CD4-positive, alpha-beta T cell (primary cell): ENCODE measurements at places on chromosomes 6 and 20.

DNA sequence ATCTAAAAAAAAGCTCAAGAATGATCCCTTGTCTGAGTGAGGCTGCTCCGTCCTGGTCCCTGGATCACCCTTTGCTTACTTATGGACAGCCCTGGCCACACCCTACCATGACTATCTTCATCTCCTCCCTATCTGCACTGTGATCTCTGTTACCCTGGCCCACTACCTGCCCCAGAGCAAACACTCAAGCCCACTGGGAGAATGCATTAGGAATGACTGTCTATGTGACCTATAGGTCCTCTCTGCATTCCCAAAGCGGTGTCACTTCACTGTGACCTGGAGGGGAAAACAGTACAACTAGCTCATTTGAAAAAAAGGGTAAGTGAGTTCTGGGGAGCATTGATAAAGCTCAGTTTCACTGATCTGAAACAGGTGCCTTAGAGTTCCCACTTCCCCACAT, 86.4 kb upstream of the FOXP4 start:
- DNase-seq: no peak

- DNase-seq: no peak
Observed at GRCh38 chr6:108846628-108847027, 1.6 kb upstream of the ARMC2 start.

- peak; percentile 82 for DNase-seq
Observed at GRCh38 chr6:106979435-106979884, 4.9 kb upstream of the CD24 start.

GRCh38 chr6:12024699-12025434, 12.8 kb downstream of the HIVEP1 start:
- DNase-seq: no peak

- peak; percentile 33 for DNase-seq
Observed at GRCh38 chr6:25042536-25042935, 106.8 kb upstream of the RIPOR2 start.

GRCh38 chr20:44087051-44087856, 99.7 kb downstream of the JPH2 start:
- no peak for DNase-seq

DNA sequence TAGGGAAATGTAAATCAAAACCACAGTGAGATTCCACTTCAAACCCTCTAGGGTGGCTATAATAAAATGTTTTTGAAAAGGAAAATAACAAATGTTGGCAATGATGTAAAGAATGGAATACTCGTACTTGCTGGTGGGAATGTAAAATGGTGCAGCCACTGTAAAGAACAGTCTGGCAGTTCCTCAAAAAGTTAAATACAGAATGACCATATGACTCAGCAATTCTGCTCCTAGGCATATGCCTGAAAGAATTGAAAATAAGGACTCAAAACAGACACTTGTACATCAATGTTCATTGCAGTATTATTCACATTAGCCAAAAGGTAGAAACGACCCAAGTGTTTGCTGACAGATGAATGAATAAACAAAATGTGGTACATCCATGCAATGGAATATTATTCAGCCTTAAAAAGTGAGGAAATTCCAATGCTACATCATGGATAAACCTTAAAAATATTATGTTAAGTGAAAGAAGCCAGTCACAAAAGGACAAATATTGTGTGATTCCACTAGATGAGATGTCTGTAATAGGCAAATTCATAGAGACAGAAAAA, 10.2 kb upstream of the RNF114 start:
- DNase-seq: no peak

DNA sequence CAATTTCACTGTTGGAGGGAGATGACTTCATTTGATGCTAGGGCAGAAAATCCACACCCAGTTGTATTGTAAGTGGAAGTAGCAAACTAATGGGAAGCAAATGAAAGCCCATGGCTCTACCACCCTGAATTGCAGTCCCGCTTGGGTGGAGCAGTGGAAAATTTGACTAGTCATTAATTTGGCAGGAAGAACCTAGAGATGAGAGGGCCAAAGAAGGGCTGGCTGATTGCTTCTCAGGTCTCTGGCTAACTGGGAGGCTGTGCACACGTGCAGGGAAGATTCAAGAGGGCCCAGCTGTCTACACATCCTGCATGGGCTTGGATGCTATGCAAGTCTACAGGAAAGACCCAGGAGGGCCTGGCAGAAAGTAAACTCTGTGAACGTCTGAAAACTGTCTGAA, 466.2 kb downstream of the TFAP2A start:
- DNase-seq: no peak

- no peak for DNase-seq
Observed at GRCh38 chr6:150925590-150925928, 60.1 kb downstream of the MTHFD1L start.

DNA sequence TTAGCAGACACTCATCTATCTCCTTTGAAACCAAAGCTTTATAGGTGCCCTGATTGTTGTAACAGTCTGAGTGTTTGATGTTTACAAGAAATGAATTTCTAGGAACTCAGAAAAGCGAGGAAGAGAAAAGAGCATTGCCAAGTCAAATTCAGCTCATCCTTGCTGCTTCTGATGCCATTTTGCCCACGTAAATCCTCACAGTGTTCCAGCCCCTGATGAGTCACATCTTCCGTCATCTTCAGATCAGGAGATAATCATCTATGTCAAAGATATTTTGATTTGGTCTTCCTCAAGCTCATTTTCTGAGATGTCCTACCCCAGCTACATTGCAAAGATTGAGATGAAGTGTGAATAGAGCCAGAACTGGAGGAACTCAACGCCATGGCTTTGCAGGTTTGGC, 426.2 kb downstream of the BMP2 start:
- no peak for DNase-seq

GRCh38 chr20:58718729-58719128, 26.1 kb downstream of the NPEPL1 start:
- no peak for DNase-seq

GRCh38 chr6:28929887-28930620, 6.3 kb upstream of the TRIM27 start:
- DNase-seq: no peak

DNA sequence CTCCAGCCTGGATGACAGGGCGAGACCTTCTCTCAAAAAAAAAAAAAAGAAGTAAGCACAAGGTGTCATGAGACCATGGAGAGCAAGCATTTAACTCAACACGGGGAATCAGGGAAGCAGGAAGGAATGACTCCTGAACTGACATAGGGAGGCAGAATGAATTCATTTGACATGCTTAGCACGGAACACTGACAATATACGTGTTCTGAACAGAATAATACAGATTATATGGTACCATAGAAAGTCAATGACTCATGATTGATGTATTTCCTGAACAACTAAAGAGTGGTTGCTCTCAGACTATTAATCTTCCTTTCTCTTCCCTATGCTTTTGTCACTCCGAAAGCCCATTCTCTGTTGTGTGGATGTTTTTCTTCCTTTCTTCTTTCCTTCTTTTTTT, 20.7 kb upstream of the ASIP start:
- no peak for DNase-seq

GRCh38 chr20:58604128-58604881, 46.8 kb upstream of the STX16 start:
- no peak for DNase-seq

- no peak for DNase-seq
Observed at GRCh38 chr20:41457173-41457857, 90.7 kb upstream of the EMILIN3 start.

- DNase-seq: no peak
Observed at GRCh38 chr6:36691612-36692011, 6.0 kb upstream of the RAB44 start.

GRCh38 chr20:34495307-34495706, 20.9 kb upstream of the DYNLRB1 start:
- no peak for DNase-seq
